Fibroblast of skin of right biceps (primary cell): ENCODE measurements at places on chromosomes 1 and 21.

GRCh38 chr1:10943991-10944730 lies 68.3 kb upstream of the TARDBP start:
- DNase-seq = peak; percentile 12

DNA sequence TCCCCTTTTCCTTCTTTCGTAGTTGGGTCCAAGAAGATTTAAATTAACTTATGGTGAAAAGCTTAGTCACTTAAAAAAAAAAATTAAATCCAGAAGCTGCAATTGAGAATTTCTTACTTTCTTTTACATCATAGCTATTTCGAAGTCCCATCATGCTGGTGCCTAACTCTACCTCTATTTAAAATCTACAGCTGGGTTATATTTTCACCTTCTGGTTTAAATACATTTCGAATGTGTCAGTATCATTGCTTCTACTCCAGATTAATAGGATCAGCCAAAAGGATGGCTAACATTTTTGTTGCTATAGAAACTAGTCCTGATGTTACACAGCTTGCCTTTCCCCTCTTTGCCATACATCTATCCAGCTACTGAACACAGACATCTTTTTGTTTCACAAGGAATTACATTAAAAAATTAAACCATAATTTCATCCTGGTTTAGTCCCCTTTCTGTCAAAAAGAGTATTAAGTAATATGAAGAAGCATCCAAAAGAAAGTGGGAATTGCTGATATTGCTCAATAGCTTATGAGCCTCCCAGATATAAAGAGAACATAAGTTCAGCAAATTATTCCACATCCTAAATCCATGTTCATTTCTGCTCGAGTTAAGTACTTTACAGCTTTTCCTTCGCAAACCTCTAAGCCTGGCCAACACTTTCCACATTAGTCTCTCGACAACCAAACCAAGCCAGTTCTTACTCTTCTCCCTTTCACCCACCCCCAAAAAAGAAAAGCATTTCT lies 396.7 kb upstream of the DAB1 start:
- peak; percentile 26 for DNase-seq

- DNase-seq = no peak
These were observed 1.7 kb downstream of the ARID1A start for GRCh38 chr1:26697431-26697977.

GRCh38 chr1:48047116-48047515 lies 49.9 kb upstream of the TRABD2B start:
- DNase-seq = peak; percentile 61

DNA sequence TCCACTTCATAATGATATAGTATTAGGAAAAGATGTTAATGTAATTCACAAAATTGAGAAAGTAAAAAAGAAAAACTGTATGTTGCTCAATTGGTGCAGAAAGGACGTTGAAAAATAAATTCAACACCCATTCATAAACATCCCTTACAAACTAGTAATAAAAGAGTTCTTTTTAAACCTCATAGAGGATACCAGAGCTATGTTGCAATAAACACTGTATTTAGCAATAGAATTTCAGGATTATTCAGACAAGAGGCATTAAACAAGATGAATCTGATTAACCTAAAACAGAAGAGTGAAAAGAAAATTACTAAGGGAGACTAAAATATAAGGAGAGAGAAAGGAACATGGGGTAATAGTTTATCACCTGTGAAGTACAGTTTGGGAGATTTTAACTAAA lies 154.8 kb downstream of the NTPCR start:
- DNase-seq = peak; percentile 37

- DNase-seq = no peak
These were observed 5.1 kb upstream of the TMEM222 start for GRCh38 chr1:27316860-27317259.

- DNase-seq = peak; percentile 56
These were observed 53.3 kb upstream of the TSPAN2 start for GRCh38 chr1:115142616-115143015.

DNA sequence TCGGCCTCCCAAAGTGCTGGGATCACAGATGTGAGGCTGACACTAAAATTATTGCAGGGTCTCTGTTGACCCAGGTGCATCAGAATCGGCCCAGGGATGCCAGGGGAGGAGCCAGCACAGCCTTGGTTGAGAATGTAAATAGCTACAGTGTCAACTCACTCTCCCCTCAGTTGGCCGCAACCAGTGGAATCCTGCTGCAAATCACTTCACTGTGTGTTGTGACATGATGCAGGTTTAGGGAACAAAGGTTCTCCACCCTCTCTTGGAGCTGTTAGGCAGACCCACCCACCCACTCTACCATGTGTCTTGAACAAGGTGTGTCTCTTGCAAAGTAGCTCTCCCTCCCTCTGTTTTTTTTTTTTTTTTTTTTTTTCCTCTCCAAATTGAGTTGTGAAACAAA lies 60.5 kb upstream of the SOD1 start:
- no peak for DNase-seq

GRCh38 chr1:39671433-39671792 lies 494 bp downstream of the NT5C1A start:
- no peak for DNase-seq

DNA sequence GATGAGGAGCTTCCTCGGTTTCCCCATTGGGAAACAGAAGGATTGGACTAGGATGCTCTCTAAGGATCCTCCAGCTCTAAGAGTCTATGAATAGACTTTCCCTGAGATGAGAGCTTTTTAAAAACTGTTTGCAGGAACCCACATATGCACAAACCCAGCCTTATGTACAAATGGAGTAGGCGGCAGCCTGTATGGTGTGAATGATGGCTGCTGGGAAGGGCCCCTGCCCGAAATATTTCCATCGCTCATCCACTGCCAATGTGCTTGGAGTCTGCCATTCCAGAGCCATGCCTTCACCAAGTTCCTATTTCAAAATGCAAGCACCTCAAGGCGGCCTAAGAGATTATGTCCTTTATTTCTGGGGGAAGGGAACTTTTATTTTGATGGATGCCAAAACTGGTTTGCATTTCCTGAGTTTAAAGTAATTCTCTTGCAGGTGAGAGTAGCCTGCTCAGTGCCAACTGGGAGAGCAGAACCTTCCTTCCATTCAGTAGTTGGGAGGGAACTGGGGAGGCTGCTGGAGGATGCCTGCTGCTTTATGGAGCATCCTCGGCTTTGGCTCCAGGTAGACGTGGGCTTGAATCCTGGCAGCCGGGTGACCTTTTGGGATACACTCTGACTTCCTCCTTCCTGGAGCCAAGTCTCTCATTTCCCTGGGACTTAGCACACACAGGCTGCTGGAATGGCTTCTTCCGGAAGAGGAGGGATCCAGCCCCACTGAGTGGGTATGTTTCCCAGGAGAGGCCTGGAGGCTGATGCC lies 165.9 kb downstream of the ACTL8 start:
- no peak for DNase-seq

DNA sequence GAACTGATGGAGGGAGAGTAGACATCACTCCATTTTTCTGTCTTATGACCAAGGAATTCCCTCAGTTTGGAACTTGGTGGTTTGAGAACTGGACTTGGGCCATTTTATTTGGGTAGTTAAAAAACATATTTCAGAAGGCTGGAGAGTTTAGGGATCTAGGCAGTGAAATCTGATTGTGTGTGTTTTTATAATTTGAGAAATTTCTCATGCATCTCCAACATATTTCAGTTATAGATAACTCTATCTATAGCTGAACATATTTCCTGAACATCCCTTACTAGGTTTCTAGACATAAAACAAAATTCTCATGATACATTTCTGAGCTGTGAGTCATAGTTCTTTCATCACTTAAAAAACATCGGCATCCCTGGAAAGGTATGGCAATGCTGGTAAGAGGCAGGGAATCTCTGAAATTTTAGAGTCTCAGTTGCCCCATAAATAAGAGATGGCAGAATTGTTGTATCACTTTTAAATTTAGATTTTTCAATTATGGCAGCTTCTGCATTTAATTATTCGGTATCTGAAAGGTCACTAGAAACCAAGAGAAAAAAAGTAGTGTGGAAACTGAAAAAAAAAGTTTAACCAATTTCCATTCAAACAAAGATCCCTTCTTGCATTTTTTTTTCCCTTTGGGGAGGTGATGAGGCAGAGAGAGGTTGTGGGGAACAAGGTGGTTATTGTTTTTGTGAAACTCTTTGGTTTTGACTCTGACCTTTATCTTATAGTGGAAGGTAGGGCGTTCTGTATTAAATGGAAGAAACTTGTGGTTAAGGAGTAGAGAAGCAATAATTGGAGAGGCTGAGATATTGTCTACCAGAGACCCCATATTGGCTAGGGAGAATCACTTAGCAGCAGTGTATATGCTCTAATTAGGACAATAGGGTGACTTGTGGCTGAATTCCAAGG lies 102.9 kb downstream of the FASLG start:
- peak; percentile 60 for DNase-seq

- DNase-seq = peak; percentile 52
These were observed 1.1 kb upstream of the TMEM82 start for GRCh38 chr1:15740924-15741850.

DNA sequence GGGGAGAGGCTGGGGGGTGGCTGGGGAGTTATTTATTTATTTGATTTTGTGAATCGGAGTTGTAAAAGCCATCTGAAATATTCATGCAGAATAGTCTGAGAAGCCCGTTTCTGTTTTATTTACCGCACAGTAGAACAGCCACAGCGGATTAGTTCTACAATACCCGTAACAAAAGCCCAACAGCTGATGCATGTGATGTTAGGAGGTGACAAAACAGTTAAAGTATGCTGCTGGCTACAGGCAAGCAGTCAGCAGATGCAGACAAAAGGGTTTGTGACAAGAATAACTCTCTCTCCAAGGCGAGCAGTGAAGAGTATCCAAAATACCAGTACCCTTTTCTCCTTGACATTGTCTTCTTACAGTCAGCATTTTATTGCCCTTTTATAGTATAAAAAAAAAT lies 42.0 kb downstream of the PROX1 start:
- DNase-seq = peak; percentile 3

- DNase-seq = no peak
These were observed 48.3 kb downstream of the SLC22A15 start for GRCh38 chr1:116024626-116025025.

GRCh38 chr1:230842801-230843200 lies 25.5 kb downstream of the C1orf198 start:
- no peak for DNase-seq

- no peak for DNase-seq
These were observed 37.2 kb downstream of the PDE9A start for GRCh38 chr21:42690586-42690985.

- DNase-seq = peak; percentile 60
These were observed 2.5 kb upstream of the PCBP3 start for GRCh38 chr21:45640888-45641479.

GRCh38 chr21:42317826-42318746 lies 2.9 kb upstream of the TFF3 start:
- no peak for DNase-seq

DNA sequence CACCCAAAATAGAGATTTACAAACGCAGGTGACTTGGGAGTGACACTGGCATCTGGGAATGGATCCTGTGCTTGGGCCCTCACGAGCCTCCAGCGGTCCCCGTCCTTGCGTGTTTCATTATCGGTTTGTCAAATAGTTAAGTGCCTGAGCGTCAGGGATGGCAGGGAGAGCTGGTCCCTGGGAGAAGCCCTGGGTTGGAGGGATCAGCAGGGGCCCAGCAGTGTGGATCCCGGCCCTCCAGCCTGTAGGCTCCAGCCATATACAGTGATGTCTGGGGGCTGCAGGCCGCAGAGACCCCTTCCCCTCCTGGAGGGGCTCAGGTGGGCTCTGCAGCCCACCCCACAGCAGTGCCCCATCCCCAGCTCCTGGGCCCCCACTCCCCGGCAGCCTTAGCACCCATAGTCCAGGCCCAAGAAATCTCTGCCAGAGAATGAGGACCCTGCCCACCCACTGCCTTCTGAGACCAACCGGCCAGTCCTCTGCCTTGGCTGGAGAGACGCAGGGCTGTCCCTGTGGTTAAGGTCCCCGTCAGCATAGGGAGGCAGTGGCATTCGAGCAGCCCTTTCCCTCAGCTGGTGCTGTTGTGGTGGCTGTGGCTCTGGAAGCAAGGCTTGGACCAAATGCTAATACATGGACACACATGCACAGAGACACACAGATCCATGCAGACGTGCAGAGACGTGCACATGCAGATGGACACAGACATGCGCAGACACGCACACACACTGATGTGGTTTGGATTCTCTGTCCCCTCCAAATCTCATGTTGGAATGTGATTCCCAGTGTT lies 2.4 kb upstream of the SLC19A1 start:
- no peak for DNase-seq

- no peak for DNase-seq
These were observed 31.8 kb downstream of the CLIC6 start for GRCh38 chr21:34700605-34701004.

- peak; percentile 49 for DNase-seq
These were observed 19.7 kb upstream of the TIAM1 start for GRCh38 chr21:31363720-31364119.

- DNase-seq = peak; percentile 14
These were observed 1.5 kb upstream of the DNAJB4 start for GRCh38 chr1:78003070-78003746.

GRCh38 chr1:243572940-243573339 lies 277.1 kb downstream of the AKT3 start:
- DNase-seq = no peak

GRCh38 chr1:14167884-14168283 lies 430.6 kb upstream of the KAZN start:
- no peak for DNase-seq

DNA sequence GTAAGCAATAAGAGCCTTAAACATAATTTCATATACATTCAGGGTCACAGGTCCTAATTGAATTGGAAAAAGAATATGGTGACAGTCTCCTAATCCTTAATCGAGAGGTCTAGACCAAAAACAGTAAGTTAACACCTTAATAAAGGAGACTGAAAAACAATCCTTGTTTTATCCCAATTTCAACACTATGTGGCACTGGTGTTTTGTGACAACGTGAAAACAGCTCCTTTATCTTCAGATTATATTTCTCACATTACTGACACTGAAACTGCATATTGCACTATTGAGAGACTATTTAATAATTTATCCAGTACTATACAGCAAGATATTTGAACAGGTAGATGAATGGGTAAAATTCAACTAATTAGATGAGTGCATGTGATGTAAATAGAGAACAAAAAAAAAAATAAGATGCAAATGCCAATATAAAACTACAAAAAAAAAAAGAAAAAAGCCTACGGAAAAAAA lies 34.1 kb downstream of the TP53BP2 start:
- peak; percentile 38 for DNase-seq

DNA sequence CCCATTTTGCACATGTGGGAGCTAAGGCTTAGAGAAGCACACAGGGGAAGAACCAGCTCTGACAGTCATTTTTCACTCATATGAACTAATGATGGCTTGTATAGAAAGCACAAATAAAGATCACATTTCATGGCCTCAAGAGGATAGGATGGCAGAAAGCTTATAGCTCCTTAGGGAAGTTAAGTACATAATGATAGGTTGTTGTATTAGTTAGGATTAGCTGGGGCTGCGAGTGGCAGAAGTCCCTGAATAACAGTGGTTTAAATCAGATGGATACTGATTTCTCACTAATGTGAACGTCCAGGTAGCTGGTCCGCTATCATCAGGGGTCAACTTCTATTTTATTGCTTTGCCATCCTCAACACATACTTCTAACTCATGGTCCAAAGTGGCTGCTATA lies 284.0 kb downstream of the RPS6KC1 start:
- DNase-seq = no peak

- DNase-seq = no peak
These were observed 55.0 kb downstream of the KAZN start for GRCh38 chr1:14653461-14653960.

GRCh38 chr1:114467491-114467890 lies 43.5 kb downstream of the TRIM33 start:
- DNase-seq = no peak

- DNase-seq = peak; percentile 49
These were observed 45.2 kb upstream of the SSX2IP start for GRCh38 chr1:84735483-84735882.

- peak; percentile 87 for DNase-seq
These were observed 1.4 kb downstream of the UCK2 start for GRCh38 chr1:165828669-165829329.
